T-helper 1 cell (primary cell): ENCODE measurements at places on chromosomes 7 and 10.

GRCh38 chr7:142172932-142173331 lies 61.4 kb downstream of the MGAM2 start:
- DNase-seq, result no peak

DNA sequence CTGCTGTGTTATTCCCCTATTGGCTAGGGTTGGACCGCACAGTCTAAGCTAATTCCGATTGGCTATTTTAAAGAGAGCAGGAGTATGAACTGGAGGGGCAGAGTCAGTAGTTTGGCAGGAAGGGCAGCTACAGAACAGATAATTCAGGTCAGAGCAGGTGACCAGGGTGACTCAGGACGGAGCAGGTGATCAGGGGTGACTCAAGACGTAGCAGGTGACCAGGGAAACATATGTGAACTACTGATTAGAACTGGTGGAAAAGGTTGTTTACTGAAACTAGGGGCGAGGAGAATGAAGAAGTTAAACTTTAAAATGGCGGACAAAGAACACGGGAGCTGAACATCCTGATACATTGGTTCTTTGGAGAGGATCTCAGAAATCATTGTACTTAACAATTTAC lies 102.3 kb downstream of the CCDC7 start:
- DNase-seq, result no peak

- DNase-seq, result no peak
Measured at GRCh38 chr10:131207176-131207575, 104.3 kb downstream of the TCERG1L start.

- no peak for DNase-seq
Measured at GRCh38 chr10:106559442-106559841, 605.1 kb downstream of the SORCS1 start.

- DNase-seq, result no peak
Measured at GRCh38 chr10:131817866-131818509, 82.8 kb upstream of the PPP2R2D start.

DNA sequence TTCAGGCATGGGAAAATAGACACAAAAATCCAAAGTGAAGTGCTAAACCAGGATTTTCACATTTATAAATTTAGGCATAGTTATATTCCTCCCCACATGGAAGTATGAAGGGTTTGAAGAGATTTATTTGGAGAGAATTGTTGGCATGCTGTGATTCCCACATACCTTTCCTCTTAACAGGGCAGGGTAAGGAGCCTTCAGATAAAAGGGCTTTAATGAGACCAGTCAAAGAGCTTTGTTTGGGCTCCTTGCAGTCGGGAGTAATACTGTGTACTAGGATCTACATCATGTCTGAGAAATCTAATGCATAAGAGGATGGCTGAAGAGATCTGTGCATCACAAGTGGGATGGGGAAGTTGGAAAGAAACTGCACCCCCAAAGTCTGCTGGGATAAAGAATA lies 140.8 kb upstream of the PTN start:
- no peak for DNase-seq

GRCh38 chr7:105454921-105455320 lies 66.2 kb upstream of the SRPK2 start:
- DNase-seq, result no peak

DNA sequence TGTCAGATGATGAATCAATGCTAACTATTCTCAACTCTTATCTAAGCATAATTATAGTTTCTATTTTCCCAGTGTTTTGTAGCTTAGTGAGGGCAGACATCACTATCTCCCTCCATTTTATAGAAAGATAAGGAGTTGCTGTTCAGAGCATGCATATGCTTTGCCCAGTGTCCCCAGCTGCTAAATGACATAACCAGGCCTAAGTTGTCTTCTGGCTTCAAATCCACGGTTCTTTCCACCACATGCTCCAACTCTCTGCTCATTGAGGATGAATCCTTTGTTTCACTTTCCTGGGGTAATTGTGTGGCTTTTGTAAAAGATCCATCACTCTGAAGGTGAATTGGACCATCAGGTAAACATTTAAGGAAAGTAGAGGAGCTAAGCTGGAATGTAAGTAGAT lies 134.0 kb downstream of the SNX10 start:
- DNase-seq, result no peak

DNA sequence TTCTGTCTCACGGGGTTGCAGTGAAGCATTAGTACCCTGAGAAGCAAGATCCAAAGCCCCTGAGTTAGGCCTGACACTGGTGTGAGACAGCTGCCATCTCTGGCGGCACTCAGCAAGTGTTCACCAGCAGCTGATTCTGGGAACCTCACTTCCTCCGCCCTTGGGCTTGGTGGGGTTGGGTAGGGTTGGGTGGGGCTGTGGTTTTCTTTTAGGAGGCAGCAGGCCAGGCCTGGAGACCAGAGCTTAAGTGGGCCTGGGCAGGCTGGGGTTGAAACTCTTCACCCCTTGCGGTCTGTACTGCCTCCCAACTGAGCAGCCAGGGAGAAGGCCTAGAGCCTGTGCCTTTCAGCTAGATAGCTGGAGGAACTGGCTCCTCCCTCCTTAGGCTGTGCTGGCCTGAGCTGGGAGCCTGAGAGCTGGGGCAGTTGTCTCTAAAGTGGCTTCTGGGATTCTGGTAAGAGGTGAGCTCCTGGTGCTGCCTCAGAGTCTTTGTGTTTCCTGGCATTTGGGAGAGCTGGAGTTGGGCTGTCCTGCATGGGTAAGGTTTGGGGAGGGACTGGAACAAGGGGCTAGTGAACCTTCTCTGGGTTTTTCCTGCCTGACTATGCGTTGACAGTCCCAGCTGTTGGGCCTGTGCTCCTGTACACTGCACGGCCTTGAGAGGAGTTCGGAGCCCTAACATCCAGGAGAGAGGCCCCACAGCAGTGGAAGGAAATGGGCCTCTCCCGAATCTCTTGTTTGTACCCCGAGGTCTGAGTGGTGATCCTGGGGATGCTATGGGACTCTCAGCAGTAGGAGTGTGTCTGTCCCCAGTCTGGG lies 5.1 kb downstream of the TSPAN14 start:
- peak; percentile 21 for DNase-seq

DNA sequence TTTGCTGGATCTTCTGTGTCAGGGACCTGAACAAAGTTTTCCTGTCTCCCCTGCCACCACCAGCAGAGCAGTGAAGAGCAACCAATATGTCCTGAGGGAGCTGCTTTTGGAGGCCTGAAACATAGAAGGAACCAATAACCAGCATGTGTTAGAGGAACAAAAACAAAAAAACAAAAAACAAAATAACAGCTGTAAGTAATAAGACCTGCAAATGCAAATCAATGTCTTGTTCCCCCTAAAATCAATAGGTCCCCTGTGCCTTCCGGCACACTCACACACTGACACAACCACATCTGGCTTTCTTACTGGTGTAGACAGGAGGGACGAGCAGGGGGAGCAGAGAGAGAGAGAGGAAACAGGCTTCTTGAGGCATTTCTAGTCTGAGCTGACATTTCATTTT lies 94.1 kb downstream of the NRG3 start:
- no peak for DNase-seq

- DNase-seq, result no peak
Measured at GRCh38 chr7:10268034-10268433, 705.6 kb upstream of the PHF14 start.

DNA sequence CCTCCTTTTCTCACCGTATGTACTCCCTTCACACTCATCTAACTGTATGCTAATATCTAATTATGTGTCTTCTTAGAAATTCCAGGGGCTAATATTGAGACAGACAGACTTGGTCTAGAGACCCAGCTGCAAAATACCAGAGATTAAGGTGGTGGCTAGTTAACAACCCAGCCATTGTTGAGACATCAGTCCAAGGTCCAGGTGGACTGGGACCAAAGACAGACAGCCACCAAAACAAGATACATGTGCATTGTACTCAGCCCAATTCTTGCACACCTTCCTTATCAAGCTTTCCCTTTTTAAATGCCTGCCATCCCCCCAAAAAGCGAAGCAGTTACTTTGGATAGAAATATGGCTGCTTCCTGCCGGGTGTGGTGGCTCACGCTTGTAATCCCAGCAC lies 43.3 kb upstream of the LRRN3 start:
- no peak for DNase-seq

DNA sequence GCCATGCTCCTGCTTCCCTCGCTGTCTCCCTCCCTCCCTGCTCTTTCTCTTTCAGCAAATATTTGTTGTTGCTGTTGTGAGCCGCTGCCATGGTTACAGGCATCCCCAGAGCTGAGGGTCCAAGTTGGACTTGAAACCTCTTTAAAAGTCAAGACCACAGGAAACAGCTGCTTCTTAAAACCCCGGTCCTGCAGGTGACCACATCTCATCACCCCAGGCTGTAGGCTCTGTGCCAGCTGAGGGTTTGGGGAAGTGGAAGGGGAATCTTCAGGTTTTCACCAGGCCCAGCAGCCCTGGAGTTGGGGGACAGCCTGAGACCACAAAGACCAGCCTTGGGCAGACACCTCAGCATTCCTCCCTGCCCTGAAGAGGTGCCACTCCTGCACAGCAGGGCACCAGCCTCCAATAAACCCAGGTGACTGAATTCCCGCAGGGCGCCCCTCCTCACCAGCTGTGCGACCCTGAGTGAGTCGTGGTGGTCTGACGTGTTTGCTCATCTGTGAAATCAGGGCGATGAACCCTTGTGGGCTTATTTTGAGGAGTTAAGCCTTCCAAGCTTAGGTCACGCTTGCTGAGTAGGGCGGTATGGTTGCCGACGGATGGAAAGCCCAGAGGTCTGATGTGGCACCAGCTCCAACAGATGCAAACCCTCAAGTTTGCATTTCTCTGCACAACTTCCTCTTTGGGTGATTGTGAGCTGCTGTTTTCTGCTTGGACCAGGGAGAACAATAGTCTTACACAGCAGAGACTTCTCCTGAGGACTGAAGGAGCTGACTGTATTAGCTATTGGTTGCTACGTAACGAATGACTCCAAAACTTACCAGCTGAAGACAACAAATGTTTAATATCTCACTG lies 24.8 kb downstream of the NPTX2 start:
- DNase-seq, result no peak

- DNase-seq, result no peak
Measured at GRCh38 chr10:52228556-52228955, 85.5 kb upstream of the DKK1 start.

GRCh38 chr10:22294694-22295093 lies 21.5 kb upstream of the COMMD3 start:
- no peak for DNase-seq

GRCh38 chr7:153087498-153087897 lies 327.9 kb downstream of the ACTR3B start:
- DNase-seq, result no peak

DNA sequence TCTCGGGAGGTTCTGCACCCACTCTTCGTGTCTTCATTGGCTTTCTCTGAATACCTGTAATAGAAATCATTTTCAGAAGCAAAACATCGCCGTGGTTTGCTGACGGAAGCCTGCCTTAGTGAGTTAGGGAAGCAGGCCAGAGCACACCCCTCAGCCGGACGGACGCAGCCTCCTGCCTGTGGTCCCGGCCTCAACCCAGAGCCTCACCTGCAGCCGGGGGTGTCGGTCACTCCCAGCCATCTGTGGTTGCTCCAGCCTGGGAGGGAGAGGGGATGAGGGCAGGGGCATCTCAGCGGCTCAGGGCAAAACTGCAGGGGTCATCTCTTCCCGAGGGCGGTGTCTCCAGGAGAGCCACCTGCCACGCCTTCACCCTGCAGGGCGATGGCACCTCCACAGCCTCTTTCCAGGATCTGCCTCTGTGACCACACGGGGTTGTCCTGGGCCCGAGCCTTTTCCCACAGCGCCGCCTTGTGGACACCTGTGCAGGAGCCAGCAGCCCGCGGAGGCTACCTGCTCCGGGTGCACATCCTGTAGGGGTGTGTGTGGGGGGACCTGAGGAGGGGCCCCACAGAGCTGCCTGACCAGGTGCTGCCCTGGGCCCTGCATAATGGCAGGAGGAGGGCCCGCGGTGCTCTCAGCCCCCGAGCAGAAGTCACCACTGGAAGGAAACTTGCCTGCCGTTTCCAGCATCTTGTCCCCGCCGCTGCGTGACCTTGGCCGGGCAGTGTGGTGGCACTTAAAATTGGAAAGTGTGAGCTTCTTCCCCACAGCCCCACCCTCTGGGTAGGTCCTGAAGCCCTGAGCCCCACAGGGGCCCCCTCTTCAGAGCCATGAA lies 21.6 kb upstream of the AP5Z1 start:
- peak; percentile 71 for DNase-seq

GRCh38 chr10:16943295-16944285 lies 126.4 kb upstream of the RSU1 start:
- DNase-seq, result no peak

DNA sequence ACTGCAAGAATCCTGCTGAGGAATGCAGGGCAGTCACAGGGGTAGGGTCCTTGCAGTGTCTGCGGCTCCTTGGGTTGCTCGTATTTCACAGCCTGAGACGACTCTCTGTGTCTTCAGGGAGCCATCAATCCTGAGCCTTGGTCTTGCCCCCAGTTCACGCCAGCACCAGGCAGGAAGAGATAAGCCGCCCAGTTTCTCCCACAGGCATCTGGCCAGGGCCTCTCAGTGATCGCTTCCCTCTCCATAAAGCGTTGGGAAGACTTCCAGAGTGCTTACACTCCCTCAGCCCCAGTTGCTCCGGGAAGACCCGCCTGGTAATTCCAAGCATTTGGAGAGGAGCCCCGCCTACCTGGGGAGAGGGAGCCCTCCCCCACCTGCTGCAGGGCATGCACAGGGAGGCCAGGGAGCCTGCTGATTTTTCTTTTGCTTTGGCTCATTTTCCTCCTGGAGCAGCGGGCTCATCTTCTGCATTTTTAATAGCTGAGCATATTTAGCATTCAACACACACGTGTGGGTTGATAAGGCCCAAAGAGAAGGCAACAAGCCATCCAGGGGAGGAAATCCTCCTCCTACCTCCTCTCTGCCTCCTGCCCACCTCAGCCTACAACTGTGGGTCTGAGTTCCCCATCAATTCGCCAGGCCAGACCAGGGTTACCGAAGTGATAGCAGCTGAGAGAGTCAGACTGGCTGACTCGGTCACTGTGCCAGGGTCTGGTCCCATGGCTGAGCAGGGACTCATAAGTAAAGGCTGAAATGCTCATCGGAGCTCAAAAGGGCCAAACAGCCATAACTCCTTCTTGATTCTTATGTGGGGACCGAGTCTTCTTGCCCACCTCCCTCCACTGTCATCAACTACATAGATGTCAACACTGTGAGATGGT lies 74.4 kb upstream of the EFCAB10 start:
- DNase-seq, result no peak

DNA sequence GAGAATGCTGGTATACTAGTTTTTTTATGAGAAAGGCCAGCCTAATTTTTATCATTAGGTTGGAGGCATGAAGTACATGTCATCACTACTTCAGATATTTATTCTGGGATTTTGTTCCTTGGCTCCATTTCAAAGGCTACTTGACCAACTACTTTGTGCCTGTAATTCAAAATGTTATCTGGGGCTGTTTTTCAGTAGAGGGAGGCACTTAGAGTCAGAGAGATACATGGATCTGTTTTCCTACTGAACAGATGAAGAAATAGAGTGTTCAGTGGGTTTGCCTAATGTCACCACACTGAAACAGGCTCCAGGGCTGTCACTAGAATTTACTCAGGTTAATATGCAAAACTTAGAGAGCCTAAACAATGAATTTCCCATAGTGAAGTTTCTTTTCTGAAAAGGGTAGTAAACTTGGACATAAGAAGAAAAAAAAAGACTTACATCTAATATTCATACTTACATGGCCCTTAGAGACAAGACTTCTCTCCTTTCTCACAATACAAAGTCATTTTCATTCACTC lies 127.3 kb upstream of the ITGB1 start:
- no peak for DNase-seq

- no peak for DNase-seq
Measured at GRCh38 chr10:29897999-29898716, 161.2 kb downstream of the JCAD start.

- DNase-seq, result no peak
Measured at GRCh38 chr10:117621196-117621595, 78.7 kb downstream of the EMX2 start.
